ENCODE measurements at places on chromosomes 3 and 15. TPM values are rescaled to one million over a fixed set of nuclear protein-coding genes. Genes with fewer than 3 reads are reported as not detected.

- no peak for DNase-seq
Measured at GRCh38 chr15:36527235-36528162, 51.9 kb upstream of the CDIN1 start.

GATA2 gene
- total RNA-seq = not detected

SRGAP3 gene
- total RNA-seq = 4.9 TPM

GRCh38 chr3:127889976-127890650 is 24.9 kb upstream of the KBTBD12 start:
- DNase-seq = no peak

DNA sequence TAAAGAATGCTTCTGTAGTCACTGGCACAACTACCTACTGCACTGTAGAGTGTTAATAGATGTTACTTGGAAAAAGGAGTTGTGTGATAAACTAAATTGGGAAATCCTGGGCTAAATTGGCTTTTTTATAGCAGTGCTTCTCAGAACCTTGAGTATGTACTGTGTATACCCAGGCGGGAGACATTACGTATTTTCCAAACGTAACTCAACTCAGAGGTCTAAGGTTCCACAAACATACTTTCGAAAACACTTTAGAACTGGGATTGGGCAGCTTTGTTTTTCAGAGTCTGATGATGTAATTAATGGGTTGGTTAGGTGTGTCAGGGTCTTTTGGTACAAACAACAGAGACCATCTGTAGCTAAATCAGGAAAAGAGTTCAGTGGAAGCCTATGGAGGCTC is 53.5 kb upstream of the CHST2 start:
- DNase-seq = no peak

ACKR2 gene
- 3.7 TPM for total RNA-seq

DNA sequence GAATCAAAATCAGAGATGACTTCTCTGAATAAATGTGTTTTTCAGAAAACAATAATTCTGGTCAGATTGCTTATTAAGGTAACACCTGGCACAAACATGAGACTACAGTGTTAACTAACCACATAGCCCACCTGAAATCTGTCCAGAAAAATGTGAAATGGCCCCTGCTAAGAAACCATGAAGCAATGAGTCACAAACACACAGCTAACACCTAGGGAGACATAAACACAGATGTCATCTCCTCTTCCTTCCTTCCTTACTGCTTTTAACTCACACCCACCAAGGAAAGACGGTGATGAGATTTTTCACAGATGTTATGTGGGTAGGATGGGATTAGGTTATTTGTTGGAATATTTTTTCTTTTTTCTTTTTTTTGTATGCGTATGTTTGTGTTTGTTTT is 315.0 kb upstream of the STAC start:
- no peak for DNase-seq

C3orf22 gene
- total RNA-seq = not detected

Data from activated naive CD8-positive, alpha-beta T cell treated with anti-CD3 and anti-CD28 coated beads, Interleukin-2, amount 10 ng/mL, durations not matched to agents 7 days and 5 days (primary cell).